ENCODE measurements at places on chromosomes 3 and 15. TPM values are rescaled to one million over a fixed set of nuclear protein-coding genes. Genes with fewer than 3 reads are reported as not detected.

The DUOX1 gene
- 9.1 TPM for polyA plus RNA-seq

The RPL22L1 gene
- 85.6 TPM for polyA plus RNA-seq

The IL5RA gene
- polyA plus RNA-seq = 5.2 TPM

The LTK gene
- 2.8 TPM for polyA plus RNA-seq

The PLA2G4E gene
- polyA plus RNA-seq = 0.09 TPM

The DNAJA4 gene
- polyA plus RNA-seq = 44.7 TPM

The MUC4 gene
- polyA plus RNA-seq = 0.35 TPM

The UBAP1L gene
- 12.2 TPM for polyA plus RNA-seq

The ADAMTS17 gene
- polyA plus RNA-seq = 3.5 TPM

The OXSM gene
- 20.6 TPM for polyA plus RNA-seq

The IL17RB gene
- polyA plus RNA-seq = 12.7 TPM

The MESP2 gene
- not detected for polyA plus RNA-seq

The PRSS50 gene
- polyA plus RNA-seq = 0.78 TPM

The KLHL6 gene
- polyA plus RNA-seq = 1.7 TPM

The FAH gene
- 56.7 TPM for polyA plus RNA-seq

The SCAMP5 gene
- polyA plus RNA-seq = 13.7 TPM

The ZNF662 gene
- polyA plus RNA-seq = 52.0 TPM

The CLRN1 gene
- polyA plus RNA-seq = not detected

The TRAK1 gene
- polyA plus RNA-seq = 32.2 TPM

The CD200 gene
- 50.9 TPM for polyA plus RNA-seq

The PDCD10 gene
- polyA plus RNA-seq = 57.2 TPM

The GCHFR gene
- 16.8 TPM for polyA plus RNA-seq

The SLC7A14 gene
- 0.39 TPM for polyA plus RNA-seq

The GRM2 gene
- 0.87 TPM for polyA plus RNA-seq

The MASP1 gene
- polyA plus RNA-seq = 6.1 TPM

The DPPA2 gene
- not detected for polyA plus RNA-seq

The SERPINI2 gene
- polyA plus RNA-seq = 2.2 TPM

The ITIH1 gene
- polyA plus RNA-seq = not detected

The GP5 gene
- 0.65 TPM for polyA plus RNA-seq
